ENCODE measurements at places on chromosomes 2 and 18.

- peak; percentile 25 for DNase-seq
Observed at GRCh38 chr2:240893363-240893844, 2.6 kb downstream of the MAB21L4 start.

GRCh38 chr2:111178730-111179405 is 58.2 kb downstream of the BCL2L11 start:
- DNase-seq = no peak

DNA sequence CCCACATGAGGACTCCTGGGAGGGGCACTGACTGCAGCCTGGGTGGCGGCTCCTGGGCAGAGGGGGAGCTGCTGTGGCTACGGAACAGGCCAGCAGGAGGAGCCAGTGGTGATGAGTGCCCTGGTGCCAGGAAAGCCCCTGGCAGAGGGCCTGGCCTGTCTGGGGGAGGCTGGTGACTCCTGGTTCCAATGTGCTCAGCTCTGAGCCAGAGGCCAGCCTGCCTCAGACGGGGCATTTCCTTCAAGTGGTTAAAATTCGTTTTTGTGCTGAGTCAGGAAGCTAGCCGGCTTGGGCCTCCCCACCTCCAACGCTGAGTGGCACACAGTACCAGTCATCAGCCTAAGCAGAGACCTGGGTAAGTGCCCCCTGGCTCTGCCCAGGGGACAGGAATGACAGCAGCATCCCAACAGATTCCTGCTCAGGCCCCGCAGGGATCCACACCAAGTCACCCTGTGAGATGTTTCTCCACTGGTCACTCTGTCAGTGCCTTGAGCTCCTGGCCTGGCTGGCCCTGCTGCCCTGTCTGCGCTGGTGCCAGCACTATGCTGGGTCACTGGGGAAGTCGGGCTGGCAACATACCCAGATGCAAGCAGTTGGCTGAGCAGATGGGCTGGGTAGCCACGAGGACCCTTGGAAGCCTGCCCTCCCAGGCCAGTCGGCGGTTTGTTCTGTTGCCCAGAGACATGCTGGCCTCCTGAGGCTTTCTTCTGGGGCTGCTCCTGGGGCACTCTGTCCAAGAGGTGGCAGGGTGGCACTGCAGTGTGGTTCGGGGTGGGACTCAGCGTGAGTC is 7.1 kb upstream of the KLF11 start:
- peak; percentile 26 for DNase-seq

- DNase-seq = no peak
Observed at GRCh38 chr18:11260961-11261461, 111.6 kb upstream of the PIEZO2 start.

DNA sequence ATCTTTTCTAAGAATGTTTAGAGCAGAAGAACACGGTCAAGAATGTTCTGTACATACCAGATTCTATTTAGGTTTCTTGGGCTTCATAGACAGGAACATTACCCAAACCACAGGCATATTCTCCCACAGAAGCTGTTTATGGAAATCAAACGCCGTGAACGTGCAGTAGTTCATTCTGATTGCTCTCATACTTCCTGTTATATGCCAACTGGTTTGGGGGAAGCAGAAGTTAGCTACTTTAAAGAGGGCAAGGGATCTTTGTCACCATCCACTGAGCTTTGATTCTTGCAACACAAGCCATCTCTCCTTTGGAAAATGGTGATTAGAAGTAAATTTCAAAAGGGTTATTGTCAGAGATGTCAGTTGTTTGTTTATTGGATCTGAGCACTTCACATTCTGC is 182.2 kb upstream of the NRP2 start:
- DNase-seq = no peak

DNA sequence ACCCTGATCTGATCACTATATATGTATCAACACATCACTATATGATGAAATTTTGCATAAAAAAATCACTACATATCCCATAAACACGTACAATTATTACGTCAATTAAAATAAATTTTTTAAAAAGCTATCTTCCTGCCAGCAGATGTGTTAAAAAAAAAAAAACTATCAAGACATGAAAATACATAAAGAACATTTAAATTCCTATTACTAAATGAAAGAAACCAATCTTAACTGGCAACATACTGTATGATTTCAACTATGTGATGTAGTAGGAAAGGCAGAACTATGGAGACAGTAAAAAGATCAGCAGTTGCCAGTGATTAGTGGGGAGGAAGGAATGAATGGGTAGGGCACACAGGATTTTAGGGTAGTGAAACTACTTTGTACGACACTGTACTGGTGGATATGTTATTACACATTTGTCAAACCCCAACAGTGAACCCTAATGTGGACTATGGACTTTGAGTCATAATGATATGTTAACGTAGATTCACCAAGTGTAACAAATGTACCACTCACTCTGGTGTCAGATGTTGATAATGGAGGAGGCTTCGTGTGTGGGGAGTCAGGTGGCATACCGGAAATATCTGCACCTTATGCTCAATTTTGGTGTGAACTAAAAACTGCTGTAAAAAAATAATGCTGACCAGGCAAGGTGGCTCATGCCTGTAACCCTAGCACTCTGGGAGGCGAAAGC is 27.4 kb downstream of the USP34 start:
- no peak for DNase-seq

GRCh38 chr2:15802657-15803542 is 137.4 kb upstream of the MYCN start:
- DNase-seq = no peak

DNA sequence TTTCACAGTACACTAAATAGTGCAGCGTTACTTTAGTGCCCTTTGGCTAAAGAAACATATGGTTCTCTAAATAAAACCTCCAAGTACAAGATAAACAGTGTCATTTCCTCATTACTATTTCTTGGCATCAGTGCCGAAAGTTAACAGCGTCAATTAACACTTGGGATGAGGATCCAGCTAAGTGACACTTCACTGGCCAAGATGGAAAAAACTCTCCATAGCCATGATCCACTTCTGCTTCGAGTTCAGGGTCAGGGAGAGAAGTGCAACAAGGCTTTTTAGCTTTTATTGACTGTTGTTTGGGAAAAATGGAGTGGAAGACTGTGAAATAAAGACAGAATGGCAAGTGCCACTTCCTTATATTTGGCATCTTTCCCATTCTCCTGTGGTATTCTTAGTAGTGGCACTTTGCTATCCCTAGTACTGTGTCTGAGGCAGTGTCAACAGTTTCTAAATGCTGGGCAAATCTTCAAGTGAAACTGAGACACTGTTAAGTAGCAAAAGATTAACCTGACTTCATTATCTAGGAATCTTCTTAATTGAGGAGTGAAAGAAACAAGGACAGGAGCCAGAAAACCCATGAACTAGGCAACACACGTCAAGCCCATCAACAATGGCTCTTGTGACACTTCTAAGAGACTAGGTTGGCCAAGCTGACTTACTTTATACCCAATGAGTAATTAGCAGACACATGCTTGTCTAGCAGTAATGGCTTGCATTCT is 222.5 kb upstream of the SESTD1 start:
- DNase-seq = no peak

GRCh38 chr2:232508251-232508650 is 11.9 kb upstream of the PRSS56 start:
- no peak for DNase-seq

- DNase-seq = no peak
Observed at GRCh38 chr2:49278141-49278540, 123.8 kb upstream of the FSHR start.

GRCh38 chr2:218720048-218721041 is 9.7 kb downstream of the TTLL4 start:
- no peak for DNase-seq

GRCh38 chr2:138648606-138649005 is 131.6 kb downstream of the NXPH2 start:
- no peak for DNase-seq

- DNase-seq = no peak
Observed at GRCh38 chr18:28113271-28114029, 63.5 kb downstream of the CDH2 start.

- DNase-seq = no peak
Observed at GRCh38 chr2:215693193-215693998, 257.5 kb upstream of the FN1 start.

DNA sequence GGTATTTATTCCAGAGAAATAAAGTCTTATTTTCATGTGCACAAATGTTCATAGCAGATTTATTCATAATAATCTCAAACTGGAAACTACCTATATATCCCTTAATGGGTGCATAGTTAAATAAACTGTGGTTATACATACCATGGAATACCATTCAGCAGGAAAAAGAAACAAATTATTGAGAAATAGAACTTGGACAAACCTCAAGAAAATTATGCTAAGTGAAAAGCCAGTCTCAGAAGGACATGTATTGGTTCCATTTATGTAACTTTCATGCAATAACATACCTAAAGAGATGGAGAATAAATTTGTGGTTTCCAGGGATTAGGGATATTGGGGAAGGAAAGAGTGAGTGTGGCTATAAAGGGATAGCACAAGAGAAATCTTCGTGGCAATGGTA is 452.6 kb downstream of the SETBP1 start:
- DNase-seq = no peak

DNA sequence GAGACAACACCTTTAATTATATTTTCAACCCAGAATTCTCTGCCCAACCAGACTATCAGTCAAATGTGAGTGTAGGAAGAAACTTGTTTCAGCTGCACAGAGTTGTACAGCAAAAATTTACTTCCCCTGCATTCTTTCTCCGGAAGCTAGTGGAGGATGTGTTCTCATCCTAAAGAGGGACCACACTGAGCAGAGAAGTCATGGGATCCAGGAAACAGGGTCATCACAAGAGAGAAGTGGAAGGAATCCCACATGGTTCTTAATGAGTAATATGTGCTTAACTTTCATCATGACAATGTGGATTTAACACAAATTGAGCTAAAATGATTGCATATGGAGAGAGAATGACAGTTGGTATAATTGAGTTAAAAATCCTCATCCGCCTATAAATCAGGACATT is 78.2 kb downstream of the INPP4A start:
- DNase-seq = no peak

- DNase-seq = no peak
Observed at GRCh38 chr2:238919307-238919706, 71.4 kb downstream of the TWIST2 start.

- DNase-seq = no peak
Observed at GRCh38 chr2:139078376-139078775, 298.2 kb upstream of the NXPH2 start.

DNA sequence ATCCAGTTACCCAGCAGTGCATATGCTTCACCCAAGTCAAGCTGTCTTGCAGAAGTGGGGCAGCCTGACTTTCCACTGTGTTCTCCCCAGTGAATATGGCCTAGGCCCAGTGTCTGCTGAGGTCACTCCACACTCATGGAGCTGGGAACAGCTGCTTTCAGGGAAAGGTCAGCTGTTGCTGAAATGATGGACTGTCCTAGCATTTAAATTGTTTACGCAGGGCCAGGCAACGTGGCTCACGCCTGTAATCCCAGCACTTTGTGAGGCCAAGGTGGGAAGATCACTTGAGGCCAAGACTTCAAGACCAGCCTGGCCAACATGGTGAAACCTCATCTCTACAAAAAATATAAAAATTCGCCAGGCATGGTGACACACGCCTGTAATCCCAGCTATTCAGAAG is 86.5 kb downstream of the LIPG start:
- no peak for DNase-seq

GRCh38 chr2:851078-851477 is 99.6 kb upstream of the SNTG2 start:
- DNase-seq = no peak

GRCh38 chr2:100755441-100755840 is 64.5 kb upstream of the NPAS2 start:
- no peak for DNase-seq

- no peak for DNase-seq
Observed at GRCh38 chr2:31365834-31366505, 48.6 kb downstream of the XDH start.

DNA sequence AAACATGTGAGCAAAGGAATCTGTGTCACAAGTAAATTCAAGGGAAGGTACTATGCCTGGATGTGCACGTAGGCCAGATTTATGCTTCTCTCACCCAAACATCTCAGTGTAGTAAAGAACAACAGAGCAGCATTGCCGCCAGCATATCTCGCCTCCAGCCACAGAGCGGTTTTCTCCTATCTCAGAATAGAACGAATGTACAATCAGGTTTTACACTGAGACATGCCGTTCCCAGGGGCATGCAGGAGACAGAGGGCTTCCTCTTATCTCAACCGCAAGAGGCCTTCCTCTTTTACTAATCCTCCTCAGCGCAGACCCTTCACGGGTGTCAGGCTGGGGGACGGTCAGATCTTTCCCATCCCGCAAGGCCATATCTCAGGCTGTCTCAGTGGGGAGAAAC is 175.3 kb downstream of the RPIA start:
- no peak for DNase-seq

DNA sequence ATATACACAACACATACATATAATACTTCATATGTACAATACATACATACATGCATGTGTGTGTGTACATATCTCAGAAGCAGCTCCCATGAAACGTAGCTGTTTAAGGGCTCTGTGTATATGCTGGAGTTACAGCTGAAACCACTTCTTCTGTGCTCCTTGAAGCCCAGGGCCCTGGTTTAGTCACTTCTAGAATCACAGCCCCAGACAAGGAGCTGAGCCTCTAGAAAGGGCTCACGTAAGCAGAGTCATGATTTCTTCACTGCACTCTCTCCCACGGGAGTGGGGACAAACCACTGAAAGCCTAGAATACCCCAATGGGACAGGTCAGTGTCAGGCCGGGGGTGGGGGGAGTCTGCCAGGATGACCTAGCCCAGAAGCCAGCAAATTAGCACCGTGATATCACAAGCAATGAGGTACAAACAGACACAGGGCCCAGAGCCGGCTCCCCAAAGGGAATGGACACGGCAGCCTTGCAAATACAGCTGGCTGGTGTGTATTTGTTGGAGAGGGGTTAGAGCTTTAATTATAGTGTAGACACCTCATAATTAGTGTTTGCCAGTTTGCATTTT is 90.3 kb downstream of the C1QL2 start:
- DNase-seq = no peak

GRCh38 chr2:203500951-203501350 is 34.1 kb downstream of the RAPH1 start:
- no peak for DNase-seq

DNA sequence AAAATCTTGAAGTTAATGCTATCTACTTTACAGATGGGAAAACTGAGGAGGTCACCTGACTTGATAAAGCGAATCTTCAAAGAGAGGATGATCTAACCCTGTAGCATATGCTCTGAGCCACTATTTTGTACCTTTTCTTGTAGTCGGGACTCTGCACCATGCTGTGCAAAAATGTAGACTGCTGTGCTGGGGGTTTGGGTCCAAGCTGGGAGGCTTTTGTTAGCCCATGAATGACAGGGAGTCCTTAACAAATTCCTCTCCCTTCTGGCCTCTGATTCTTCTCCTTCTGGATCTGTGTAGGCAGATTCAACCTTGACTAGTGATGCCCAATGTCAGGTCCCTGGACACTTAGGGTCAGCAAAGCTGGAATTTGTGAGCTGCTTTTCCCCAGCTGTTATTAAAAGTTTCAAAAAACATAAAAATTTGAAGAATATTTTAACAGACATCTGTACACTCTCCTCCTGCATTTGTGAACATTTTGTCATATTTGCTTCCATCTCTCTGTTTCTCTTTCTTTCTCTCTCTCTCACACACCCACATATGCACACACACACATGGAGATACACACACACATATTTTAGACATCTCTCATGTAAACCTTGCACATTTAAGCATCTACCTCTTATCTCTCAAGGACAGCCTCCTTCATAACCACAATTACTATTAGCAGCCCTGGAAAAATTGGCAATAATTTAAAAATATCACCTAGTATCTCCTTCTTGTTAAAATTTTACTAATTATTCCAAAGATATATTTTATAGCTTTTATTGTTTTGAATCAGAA is 335.0 kb upstream of the TRIB2 start:
- DNase-seq = no peak

GRCh38 chr2:11491348-11491933 is 25.5 kb upstream of the E2F6 start:
- no peak for DNase-seq

- no peak for DNase-seq
Observed at GRCh38 chr2:201654616-201655384, 11.5 kb upstream of the TMEM237 start.
